Osteoblast (primary cell): ENCODE measurements at places on chromosomes 7 and 10. TPM values are rescaled to one million over a fixed set of nuclear protein-coding genes. Genes with fewer than 3 reads are reported as not detected.

GRCh38 chr7:157318015-157318706 is 18.6 kb upstream of the DNAJB6 start:
- no peaks in the 10 kb centered on the region for H3K36me3 ChIP-seq
- peaks cover 9% of the 10 kb centered on the region for H3K4me1 ChIP-seq
- peak overlapping the region; percentile 61 for H3K27ac ChIP-seq
- H3K27me3 ChIP-seq, result no peaks in the 10 kb centered on the region
- peak; percentile 92 for DNase-seq

GRCh38 chr7:92835261-92835850 is 1.0 kb downstream of the CDK6 start:
- H3K27me3 ChIP-seq, result no peaks in the 10 kb centered on the region
- H3K4me3 ChIP-seq, result peak overlapping the region; percentile 95
- peaks cover 16% of the 10 kb centered on the region for H3K4me1 ChIP-seq
- H3K36me3 ChIP-seq, result peaks cover 6% of the 10 kb centered on the region

CYP2C18 gene
- not detected in 2 replicates for total RNA-seq

DNA sequence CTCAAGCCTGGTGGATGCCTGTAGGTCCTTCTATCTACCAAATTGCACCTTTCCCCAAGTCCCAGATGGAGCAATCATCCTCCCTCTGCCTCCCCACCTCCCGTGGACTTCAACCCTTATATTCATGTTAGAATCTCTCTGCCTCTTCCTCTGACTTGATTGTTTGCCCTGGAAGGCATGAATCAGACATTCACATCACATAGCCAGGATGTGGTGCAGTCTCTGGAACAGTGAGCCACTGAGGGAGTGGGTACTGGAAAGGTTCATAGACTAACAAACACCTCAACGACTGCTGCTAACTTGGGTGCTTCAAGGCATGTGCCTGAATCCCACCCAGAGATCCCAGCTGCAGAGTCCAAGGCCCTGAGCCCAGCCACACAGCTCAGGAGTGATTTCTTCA is 494.0 kb downstream of the TNS3 start:
- H3K4me3 ChIP-seq, result no peak overlapping the region
- H3K27me3 ChIP-seq, result no peaks in the 10 kb centered on the region
- peaks cover 34% of the 10 kb centered on the region for H3K4me1 ChIP-seq

UPF2 gene
- 15.0 and 15.9 TPM in 2 replicates for total RNA-seq
